ENCODE measurements at places on chromosomes 16 and 17. TPM values are rescaled to one million over a fixed set of nuclear protein-coding genes. Genes with fewer than 3 reads are reported as not detected.

Gene GFOD2
- 15.4 TPM for total RNA-seq

Gene ABCC11
- 0.44 TPM for total RNA-seq

Gene USP7
- total RNA-seq = 56.4 TPM

Gene C16orf54
- not detected for total RNA-seq

Gene RNF157
- total RNA-seq = 1.7 TPM

Gene ATP2A3
- 6.9 TPM for total RNA-seq

Gene KRTAP9-3
- total RNA-seq = not detected

Gene KRT12
- not detected for total RNA-seq

Gene PSKH1
- 14.5 TPM for total RNA-seq

Gene GGA3
- 18.5 TPM for total RNA-seq

Gene ABCC12
- total RNA-seq = 0.15 TPM

Gene GLP2R
- under 0.01 TPM for total RNA-seq

Gene TEN1
- 14.5 TPM for total RNA-seq

Gene PRSS22
- not detected for total RNA-seq

Gene QRICH2
- total RNA-seq = 5.1 TPM

Gene RND2
- total RNA-seq = 0.29 TPM

Gene GRB7
- total RNA-seq = 0.17 TPM

Gene SKAP1
- total RNA-seq = not detected

Gene ELMO3
- 0.29 TPM for total RNA-seq

Gene VPS4A
- 33.3 TPM for total RNA-seq

Gene CDH15
- total RNA-seq = 0.66 TPM

Gene GUCY2D
- total RNA-seq = not detected

Gene CDT1
- total RNA-seq = 10.9 TPM

Gene OR3A2
- total RNA-seq = 0.50 TPM
